ENCODE measurements at places on chromosomes 6 and 20.

DNA sequence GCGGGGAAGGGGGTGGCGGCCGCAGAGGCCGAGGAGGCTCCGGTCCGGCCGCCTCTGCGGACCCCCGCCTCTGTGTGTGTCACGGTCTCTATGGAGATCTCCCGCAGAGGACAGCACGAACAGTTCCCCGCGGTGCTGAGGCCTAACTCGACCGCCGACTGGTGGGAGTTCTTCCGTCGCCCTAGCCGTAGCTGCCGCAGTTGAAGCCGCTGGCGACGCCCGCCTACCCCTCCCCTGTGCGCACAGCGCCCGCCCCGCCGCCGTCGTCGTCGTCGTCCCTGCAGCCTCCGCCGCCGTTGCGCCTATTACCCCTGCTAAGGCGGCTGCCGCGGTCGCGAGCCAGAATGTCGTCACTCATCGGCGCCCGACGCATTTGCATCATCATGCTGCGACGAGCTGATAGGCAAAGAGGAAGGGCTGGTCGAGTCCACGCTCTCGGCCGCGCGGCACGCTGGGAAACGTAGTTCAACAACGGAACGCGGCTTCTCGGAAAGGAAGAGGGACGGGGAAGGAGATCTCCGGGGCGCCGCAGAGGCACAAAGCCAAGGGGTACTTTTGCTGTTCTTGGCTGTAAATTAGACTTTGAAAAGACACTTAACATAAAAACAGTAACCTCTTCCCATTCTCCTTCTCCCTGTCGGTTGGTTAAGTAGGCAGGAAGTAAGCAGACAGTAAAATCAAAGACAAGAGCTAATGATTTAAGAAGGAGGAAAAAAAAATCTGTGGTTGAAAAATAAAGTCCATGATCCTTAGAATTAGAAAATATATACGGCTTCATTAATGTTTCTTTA is at the start of gene NUP153:
Gene NUP153 (minus strand): TSS at position 346 of the 791 bp plus-strand sequence. CDS start 538 bp downstream, outside the sequence.
- DNase-seq, result peak; percentile 96

DNA sequence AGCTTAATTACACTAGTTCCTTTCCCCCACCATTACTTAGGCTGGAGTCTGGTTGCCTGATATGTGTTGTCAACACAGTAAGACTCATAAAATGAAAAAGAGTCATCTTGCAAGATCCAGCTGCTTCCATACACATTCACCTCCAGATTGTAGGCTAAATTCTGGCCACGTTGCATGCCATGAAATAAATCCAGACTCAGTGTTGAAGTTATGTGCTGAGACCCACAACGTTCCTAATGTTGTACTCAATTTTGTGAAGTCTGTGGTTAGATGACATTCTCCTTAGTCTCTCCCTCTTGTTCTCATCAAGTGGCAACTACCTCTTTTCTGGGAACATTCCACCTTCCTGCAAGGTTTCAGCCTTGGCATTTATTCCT is 212.3 kb downstream of the LMBRD1 start:
- DNase-seq, result no peak

GRCh38 chr6:31441365-31442267 is 38.2 kb downstream of the MICA start:
- no peak for DNase-seq

- DNase-seq, result no peak
Observed at GRCh38 chr20:16166737-16167136, 406.5 kb downstream of the KIF16B start.

- DNase-seq, result peak; percentile 23
Observed at GRCh38 chr20:37890643-37891042, 12.3 kb upstream of the VSTM2L start.

DNA sequence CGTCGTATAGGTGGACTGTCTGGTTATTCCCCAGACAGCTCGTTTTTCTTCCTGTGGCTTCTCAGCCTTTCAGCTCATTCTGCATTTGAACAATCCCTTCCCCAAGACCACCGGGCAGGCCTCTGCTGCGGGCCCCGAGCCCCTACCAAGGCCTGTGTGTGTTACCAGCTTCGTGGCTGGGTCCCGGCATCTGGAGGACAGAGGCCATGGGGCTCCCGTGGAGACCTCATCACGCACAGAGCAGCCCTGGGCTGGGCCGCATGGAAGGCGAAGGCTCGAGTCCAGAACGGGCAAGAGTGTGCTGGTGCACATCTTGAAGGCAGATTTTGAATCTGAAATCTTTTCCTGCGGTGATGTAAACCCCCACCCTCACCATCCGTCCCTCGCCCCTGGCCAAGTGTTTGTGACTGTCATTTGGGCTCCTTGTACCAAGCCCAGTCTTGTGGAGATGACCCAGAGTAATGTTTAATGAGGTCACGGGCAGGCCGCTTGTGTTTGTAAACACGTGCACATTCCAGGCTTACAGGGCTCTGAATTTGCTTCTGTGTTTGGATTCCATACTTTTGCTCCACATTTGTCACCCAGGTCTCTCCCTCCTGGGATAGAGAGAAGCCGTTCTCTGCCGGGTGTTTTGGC is 119.6 kb downstream of the CDH4 start:
- DNase-seq, result no peak

DNA sequence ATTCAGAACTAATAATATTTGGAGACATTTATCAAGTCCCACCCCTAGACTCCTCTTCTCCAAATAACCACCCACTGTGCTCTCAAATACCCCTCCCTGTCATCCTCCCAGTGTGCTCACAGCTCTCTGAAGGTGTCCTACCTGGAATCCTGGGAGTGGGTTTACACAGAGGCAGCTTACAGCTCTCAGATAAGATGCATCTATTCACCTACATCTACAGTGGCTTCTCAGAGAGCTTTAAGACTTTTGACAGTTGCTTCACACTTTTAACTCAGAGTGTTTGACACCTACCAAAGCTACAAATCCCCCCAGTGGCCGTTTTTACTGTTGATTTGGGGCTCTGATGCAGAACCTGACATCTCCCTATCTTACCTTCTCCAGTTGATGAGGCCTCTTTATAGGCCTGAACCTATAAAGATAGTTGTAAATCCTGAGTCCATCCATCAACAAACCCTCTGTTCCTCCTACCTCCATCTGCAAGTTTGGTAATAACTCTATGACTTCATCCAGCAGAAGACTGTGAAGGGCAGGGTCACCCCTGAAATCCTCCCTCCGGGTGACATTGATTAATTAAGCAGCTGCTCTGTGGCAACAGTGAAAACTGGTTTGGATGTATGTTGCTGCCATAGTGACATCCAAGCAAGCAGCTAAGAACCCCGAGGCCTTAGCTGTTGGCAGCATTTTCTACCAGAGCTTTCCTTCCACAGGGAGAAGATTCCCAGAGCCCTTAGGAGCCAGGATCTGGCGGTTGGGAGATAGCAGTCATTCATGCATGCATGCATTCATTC is 226.1 kb upstream of the RREB1 start:
- no peak for DNase-seq

GRCh38 chr6:99031957-99032356 is 84.2 kb upstream of the FBXL4 start:
- DNase-seq, result no peak

- no peak for DNase-seq
Observed at GRCh38 chr6:138580040-138580439, 80.7 kb upstream of the NHSL1 start.

DNA sequence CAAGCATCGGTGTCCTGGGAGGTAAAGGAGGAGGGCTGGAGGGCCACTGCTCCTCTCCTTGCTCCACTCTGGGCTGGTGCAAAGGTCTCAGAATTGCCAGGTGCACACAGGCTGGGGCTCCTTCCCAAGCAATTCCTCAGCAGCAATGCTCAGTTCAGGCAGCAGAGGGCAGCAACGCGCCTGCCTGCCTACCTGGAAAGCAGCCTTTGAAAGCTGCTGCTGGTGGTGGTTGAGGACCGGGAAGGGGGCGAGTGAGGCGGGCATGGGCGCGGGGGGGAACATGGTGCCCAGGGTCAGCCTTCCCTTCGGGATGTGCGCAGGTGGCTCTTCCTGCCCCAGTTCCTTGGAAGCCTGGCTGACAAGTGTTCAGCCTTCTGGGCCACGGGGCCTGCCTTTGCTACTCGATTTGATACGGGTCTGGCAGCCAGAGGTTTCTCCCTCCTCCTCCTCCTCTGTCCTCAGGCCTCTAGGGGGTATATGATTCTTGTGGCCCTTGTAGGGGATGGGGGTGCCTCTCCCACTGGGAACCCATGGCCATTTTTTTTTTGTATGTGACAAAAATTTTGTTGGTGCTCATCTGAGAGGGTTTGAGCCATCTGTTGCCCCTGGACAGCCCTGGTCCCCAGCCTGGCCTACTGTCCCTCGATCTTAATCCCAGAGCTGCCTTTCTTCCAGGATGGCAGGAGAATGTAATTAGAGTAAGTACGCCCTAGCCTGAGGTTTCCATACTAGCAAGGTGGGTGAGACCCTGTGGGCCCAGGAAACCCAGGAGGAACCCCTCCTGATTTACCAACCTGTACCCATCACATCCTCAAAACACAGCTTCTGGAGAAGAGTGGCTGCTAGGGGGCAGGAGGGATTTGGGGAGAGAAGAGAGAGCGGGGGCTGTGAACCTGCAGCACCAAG is 20.1 kb downstream of the MRPS18A start:
- DNase-seq, result peak; percentile 76

GRCh38 chr6:49142421-49143151 is 320.5 kb downstream of the MMUT start:
- DNase-seq, result no peak

DNA sequence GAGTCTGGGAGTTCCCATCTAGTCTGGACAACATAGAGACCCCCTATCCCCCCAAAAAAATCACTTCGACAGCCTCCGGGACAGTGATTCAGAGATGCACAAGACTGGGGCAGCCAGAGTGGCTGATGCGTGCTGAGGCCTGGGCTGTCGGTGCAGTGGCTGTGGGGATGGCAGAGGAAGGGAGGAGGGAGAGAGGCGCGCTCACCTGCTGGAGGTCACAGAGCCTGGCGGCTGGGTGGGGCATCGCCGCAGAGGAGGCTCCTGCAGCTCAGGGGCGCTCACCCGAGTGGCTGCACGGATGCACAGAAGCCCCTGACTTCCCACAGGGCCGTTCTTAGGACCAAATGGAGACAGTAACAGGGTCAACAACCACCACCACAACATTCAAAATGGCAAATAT is 182.8 kb downstream of the SMOC2 start:
- DNase-seq, result no peak

DNA sequence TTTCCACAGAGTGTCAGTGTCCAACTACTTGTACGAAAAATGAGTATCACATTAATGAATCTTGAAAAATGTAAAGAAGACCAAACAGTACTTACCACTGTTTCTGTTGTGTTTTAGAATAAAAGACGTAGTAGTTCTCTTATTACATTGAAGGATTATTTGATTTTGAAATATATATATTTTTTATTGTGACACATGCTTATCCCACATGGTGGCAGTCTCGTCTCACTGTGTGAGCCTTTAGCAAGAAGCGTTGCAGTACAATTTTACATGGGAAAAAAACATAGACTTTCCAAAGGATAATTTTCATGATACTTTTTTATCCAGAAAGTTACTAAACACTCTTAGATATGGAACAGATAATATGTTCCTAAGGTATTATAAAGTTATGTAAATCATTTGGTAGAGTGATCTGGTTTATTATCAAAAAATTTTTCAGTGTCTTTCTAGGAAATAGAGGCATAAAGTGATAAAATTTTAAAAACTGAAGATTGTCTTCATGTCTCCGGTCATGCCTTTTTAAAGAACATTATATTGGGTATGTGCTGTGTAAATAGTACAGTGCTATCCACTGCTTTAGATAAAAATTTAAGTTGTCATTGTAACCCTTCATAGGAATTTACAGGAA is 117.5 kb upstream of the SAMD5 start:
- DNase-seq, result no peak

DNA sequence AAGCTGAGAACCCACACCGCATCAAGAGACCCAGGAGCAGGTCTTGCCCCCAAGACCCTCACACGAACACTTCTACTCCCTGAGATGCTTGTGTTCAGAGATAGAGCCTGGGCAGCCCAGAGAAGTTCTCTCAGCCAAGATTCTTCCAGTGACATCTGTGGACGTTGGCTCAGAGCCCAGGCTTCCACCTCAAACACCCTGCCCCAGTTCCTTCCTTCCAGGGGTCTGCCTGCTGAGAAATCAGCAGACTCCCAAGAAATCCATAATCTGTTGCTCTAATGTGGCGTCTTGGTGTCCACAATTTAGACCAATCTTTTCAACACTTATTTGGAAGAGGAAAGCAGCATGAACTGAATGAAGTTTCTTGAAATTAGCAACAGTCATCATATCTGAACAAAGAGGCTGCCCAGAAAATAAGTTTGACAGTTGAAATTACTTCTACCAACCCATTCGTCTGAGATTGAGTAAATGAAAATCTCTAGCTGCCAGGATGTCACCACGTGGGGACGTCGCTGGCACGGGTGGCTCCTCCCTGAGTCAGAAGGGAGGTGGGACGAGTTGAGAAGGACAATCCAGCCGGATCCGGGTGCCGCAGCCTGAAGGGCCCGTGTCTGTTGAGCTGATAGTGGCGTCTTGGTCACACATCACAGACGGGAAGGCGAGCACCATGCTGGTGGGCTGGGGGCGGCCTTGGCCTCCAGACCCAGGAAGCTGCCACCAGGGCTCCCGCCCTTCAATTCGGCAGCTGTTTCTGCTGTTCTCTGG is 400.9 kb downstream of the TAF4 start:
- no peak for DNase-seq

Data from DMS153 (cell line).